ENCODE measurements at places on chromosomes 12 and 14. TPM values are rescaled to one million over a fixed set of nuclear protein-coding genes. Genes with fewer than 3 reads are reported as not detected.

- no peak for DNase-seq
Observed at GRCh38 chr14:90517076-90517841, 120.4 kb downstream of the CALM1 start.

DNA sequence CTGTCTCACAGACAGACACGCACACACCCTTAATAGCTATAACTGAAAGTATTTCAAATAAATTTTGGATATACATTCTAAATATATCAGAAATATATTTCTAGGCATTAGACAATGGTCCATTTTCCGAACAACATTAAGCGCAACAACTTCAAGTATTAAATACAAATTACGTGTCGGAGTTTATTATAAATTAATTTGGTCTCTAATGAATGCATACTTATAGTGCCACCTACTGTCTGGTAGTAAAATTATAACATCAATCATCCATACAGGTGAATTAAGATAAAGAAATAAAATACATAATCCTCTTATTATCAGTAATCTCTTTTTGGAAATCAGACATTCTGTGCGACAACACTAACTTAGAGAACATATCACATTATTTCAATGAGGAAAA is 27.2 kb upstream of the CMAS start:
- DNase-seq = peak; percentile 23

DNA sequence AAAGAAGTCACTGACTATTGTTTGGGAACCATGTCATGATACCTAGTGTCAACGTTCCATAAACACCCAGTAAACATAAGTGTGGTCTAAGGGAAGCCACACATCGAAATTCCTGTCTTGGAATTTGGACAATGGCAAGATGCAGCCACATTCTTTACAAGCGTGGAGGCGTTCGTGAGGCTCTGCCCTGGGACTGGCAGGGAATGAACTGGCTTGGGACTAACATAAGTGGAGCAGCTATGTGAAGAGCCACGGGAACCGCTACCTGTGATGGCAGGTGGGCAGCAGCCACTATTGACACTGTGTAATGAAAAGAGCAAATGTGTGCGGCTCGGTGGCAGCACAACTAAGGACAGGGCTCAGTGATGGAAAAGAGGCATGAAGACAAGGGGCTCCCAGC is 10.0 kb upstream of the NRIP2 start:
- DNase-seq = no peak

GRCh38 chr12:58915634-58916033 is 4.7 kb downstream of the LRIG3 start:
- peak; percentile 86 for DNase-seq

GRCh38 chr12:3274664-3275063 is 197.5 kb downstream of the TSPAN9 start:
- no peak for DNase-seq

The IL31 gene
- not detected for polyA plus RNA-seq

GRCh38 chr14:87628780-87629179 is 364.2 kb downstream of the GALC start:
- no peak for DNase-seq

The ATXN7L3B gene
- 23.3 TPM for polyA plus RNA-seq

Measured in GM23248 (cell line).